ENCODE measurements at places on chromosomes 3 and 15.

- DNase-seq, result no peak
These were observed 12.8 kb downstream of the SETD5 start for GRCh38 chr3:9409981-9410854.

- DNase-seq, result no peak
These were observed 153.7 kb downstream of the TIGIT start for GRCh38 chr3:114447545-114447944.

GRCh38 chr3:190865419-190865818 is 2.9 kb upstream of the GMNC start:
- peak; percentile 2 for DNase-seq

GRCh38 chr3:111882799-111883198 is 23.7 kb downstream of the PHLDB2 start:
- no peak for DNase-seq

GRCh38 chr3:143629726-143630125 is 218.5 kb downstream of the SLC9A9 start:
- no peak for DNase-seq

GRCh38 chr15:79702621-79703020 is 194.2 kb downstream of the MTHFS start:
- DNase-seq, result no peak

DNA sequence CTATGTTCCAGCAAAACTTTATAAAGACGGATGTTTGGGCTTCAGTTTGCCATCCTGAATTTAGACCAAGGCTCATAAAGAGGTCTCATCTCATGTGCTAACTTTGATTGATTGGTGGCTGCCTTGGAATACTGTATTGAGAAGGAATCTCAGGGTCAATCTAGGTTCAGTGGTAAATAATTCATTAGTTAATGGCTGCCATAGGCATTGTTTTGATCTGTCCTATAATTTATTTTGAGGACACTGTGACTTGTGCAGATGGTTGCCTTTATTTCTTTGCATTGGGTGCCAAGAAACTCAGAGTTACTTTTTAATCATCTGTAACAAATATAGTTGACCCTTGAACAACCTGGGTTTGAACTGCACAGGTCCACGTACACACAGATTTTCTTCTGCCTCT is 159.8 kb downstream of the B3GALNT1 start:
- DNase-seq, result no peak

DNA sequence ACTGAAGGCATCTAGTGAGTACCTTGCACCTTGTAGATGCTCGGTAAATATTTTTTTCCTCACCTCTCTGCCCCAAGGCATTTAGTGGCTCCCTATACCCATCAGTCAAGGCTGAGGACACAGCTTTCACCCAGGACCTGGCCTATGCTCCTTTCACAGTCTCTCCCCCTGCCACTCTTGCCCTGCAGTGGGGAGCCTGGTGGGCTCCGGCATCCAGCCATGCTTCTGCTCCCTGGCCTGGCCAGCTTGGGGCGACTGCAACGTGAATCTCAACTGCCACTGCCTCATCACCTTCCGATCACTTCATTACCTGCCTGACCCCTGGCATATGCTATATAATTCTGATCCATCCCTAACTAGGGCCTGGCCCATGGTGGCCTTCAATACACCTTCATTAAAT is 735 bp upstream of the CX3CR1 start:
- DNase-seq, result no peak

DNA sequence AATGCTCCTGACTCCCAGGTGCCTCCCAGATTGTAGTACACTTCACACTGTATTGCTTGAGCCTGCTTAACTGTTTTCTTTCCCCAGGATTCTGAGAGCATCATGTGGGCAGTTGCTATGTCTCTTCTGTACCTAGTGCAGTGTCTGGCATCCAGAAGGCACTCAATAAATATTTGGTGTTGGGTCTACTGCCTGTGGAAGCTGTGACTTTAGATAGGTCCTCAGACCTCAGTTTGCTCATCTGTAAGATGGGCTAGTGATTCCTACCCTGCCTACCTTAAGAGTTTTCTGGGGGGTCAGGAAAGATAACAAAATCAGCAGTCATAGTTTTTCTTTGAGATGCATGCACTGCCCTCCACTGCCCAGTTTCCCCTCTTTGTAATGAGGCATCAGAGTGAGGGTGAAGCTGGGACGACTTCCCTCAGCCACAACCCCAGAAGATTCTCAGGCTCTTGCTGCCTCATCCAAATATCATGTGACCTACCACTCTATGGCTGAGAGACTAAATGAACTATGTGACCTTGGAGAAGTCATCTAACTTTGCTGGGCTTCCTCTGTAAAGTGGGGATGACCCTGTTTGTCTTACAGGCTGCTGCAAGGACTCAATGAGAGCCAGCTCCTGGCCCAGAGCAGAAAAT is 50.4 kb downstream of the ATP2B2 start:
- DNase-seq, result no peak

- no peak for DNase-seq
These were observed 18.2 kb downstream of the KPNA1 start for GRCh38 chr3:122496508-122496907.

DNA sequence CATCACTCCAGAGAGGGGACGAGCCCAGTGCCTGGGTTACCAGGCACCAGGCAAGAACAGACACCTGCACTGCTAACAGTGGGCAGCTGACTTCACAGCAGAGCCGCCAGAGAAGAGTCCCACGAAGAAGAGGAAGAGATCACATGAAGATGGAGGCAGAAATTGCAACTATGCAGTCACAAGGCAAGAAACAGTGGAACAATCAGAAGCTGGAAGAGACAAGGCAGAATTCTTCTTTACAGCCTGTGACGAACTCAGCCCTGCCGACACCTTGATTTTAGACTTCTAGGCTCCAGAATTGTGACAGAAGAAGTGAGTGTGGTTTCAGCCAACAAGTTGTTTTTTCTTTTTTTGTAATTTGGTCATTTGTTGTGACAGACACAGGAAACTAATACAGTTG is 59.2 kb downstream of the IL12A start:
- no peak for DNase-seq

DNA sequence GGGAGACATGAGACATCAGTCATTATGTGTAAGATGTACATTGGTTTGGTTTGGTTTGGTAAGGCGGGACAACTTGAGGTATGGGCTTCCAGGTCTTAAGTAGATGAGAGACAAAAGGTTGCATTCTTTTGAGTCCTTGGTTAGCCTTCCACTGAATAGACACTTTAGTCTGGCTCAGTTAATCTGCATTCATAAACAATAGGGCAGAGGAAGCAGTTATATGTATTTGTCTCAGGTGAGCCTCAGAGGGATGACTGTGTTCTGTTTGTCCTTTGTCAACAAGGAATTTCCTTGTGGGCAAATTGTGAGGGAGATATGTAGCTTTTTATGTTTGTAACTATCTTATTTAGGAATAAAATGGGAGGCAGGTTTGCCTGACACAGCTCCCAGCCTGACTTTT is 50.4 kb downstream of the TCF12 start:
- peak; percentile 41 for DNase-seq

- DNase-seq, result peak; percentile 37
These were observed 58.7 kb upstream of the BCHE start for GRCh38 chr3:165895919-165896318.

- DNase-seq, result no peak
These were observed 48.0 kb downstream of the EHHADH start for GRCh38 chr3:185205865-185206264.

- DNase-seq, result peak; percentile 12
These were observed 9.8 kb upstream of the TXNRD3 start for GRCh38 chr3:126664591-126665214.

- DNase-seq, result no peak
These were observed 19.1 kb upstream of the HHATL start for GRCh38 chr3:42721690-42722089.

- DNase-seq, result no peak
These were observed 35.6 kb upstream of the MTHFS start for GRCh38 chr15:79932447-79932846.

GRCh38 chr3:188868803-188869202 is 303.0 kb upstream of the TPRG1 start:
- no peak for DNase-seq

DNA sequence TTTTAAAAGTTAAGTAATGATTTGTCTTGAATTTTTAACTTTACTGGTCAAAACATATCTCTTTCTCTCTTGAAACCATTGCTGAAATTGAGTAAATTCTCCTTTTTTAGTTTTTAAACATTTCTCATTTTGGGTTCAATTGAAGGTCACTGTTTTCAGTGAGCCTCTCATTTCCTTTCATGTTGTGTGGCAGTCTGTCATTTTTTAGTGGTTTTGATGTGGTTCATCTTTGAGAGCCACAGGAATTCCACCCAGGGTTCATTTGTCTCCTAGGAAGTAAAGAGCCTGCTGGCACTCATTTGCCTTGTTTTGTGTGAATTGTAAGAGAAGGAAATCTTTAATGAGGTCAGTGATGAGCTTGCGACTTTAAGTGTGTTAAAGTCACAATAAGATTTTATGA is 10.4 kb downstream of the CLDN11 start:
- peak; percentile 74 for DNase-seq

GRCh38 chr3:52385157-52385556 is 59.7 kb downstream of the SEMA3G start:
- DNase-seq, result peak; percentile 42

GRCh38 chr15:56812221-56812620 is 78.9 kb upstream of the ZNF280D start:
- DNase-seq, result no peak

- no peak for DNase-seq
These were observed 390.6 kb upstream of the SEMA6D start for GRCh38 chr15:47326410-47327333.

GRCh38 chr3:111081008-111081545 is 9.5 kb downstream of the NECTIN3 start:
- no peak for DNase-seq

GRCh38 chr3:151925876-151926275 is 52.4 kb downstream of the SUCNR1 start:
- DNase-seq, result no peak

- peak; percentile 99 for DNase-seq
These were observed 12.1 kb downstream of the TBC1D2B start for GRCh38 chr15:78065284-78065872.

- DNase-seq, result no peak
These were observed 203.8 kb downstream of the UACA start for GRCh38 chr15:70559265-70560239.

DNA sequence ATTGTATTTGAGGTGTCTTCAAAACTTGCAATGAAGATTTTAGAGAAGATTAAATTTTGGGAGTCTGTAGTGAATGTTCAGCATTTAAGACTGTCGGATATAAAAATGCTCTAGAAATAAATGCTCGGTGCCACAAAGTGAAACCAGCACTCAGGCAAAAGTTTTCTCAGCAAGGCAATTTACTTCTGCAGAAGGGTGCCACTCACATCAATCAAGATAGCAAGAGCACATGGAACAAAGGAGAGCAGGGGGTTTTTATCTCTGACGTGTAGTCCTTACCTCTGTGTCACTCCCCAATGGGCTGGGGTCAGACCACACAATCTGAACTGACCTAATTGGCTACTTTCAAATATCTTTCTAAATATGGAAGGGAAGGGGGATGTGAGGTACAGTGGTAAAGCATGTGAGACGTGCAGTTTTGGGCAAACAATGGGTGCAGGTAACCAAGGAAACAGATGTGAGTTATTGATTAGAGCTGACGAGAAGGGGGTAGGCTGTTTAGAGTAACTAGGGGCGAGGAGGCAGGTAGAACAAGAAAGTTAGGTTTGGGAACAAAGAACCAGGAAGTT is 23.4 kb upstream of the FXR1 start:
- DNase-seq, result no peak

GRCh38 chr3:16520970-16521881 is 7.7 kb upstream of the RFTN1 start:
- no peak for DNase-seq

- DNase-seq, result no peak
These were observed 200.6 kb downstream of the CADM2 start for GRCh38 chr3:85159376-85159775.

- DNase-seq, result no peak
These were observed 413.5 kb downstream of the MECOM start for GRCh38 chr3:169250000-169250399.

GRCh38 chr15:77633134-77633912 is 611 bp upstream of the LINGO1 start:
- peak; percentile 62 for DNase-seq

GRCh38 chr3:55750525-55750924 is 263.4 kb upstream of the WNT5A start:
- DNase-seq, result no peak

- DNase-seq, result no peak
These were observed 117.1 kb downstream of the MTHFS start for GRCh38 chr15:79779746-79780145.

DNA sequence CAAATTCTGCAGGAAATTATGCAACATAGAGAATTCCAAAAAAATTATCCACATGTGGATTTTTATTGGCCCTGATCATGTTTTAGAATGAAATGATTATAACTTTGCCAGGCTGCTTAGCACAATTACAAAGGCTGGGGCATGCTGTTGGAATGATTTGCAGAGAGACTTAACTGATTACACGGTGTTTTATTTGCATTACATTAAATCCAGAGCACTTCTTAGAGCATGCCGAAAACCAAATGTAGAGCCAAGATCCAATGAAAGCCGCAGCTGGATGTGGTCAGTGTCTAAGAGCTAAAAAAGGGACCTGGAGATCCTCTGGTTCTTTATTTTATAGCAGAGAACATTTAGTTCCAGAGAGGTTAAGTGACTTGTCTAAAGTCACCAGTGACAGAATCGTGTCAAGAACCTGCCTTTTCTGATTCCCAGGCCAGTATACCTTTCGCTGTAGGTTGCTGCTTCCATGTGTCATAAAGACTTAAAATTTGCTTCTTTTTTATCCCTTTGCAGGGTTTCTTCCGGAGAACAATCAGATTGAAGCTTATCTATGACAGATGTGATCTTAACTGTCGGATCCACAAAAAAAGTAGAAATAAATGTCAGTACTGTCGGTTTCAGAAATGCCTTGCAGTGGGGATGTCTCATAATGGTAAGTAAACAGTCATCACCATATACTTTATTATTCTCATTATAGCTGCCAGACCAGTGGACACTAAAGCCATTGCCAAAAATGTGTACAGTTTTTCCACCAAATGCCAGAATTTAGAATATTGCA is 92.0 kb upstream of the TSEN2 start:
- DNase-seq, result no peak

GRCh38 chr3:104428337-104428925 is 938.3 kb upstream of the ALCAM start:
- DNase-seq, result no peak

DNA sequence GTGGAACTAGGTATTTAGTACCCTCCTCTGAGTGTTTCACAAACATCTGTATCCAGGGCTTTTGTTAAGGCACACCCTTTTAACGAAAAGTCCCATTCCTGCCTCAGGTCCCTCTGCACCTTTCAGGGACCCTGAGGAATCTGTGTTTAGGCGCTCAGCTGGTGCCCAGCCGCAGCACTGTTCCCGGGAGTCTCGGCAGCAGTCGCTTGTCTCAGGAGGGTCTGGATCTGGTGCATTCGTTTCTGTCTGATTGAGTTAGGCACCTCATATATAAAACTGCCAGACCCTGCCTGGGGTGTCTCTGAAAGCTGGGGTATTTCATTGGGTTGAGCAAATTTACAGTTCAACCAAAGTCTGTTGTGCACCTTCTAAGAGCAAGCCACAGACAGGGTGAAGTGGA is 162.8 kb upstream of the TOPAZ1 start:
- DNase-seq, result no peak

GRCh38 chr3:22474706-22475445 is 723.9 kb upstream of the ZNF385D start:
- no peak for DNase-seq
